ENCODE measurements at places on chromosomes 7 and 10.

DNA sequence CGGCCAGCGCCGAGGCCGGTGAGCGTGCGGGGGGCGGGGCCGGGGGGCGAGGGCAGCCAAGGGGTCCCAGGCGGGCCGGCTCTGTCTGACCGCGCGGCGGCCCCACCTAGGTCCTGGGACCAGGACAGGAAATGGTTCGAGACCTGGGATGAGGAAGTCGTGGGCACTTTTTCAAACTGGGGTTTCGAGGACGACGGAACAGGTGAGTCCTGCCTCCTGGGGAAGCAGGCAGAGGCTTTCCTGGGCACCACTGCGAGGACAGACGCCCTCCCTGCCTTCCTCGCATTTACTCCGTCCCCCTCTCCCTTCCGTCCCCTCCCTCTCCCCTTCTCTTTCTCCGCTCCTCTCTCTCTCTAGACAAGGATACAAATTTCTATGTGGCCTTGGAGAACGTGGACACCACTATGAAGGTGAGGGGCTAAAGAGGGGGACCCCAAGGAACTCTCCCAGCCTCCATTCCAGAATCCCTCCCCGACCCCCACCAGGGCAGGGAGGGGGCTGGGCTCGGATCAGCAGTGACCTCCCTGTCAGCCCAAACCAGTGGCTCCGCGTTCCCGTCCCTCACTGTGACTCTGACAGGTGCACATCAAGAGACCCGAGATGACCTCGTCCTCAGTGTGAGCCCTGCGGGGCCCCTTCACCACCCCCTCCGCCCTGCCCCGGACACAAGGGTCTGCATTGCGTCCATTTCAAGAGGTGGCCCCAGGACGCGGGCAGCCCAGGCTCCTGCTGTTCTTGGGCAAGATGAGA lies 2.6 kb upstream of the MUC12 start:
- no peak for DNase-seq

DNA sequence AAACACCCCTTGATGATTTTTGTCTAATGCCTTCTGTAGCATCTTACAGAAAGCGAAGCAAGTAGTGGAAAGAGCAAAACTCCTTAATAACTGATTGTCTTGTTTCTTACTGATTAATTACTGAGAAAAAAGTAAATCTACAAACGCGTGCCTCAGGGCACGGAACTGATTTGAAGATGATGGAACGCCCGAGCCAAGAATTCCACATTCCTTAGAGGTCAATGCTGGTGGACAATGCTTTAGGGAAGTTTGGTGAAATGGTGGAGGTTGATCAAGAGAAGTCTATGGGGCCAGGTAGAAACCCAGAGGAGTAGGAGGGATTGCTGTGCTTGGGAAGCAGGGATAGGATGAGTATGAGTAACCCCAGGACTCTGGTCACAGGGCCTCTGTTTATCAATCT lies 5.0 kb upstream of the SORBS1 start:
- DNase-seq: no peak

GRCh38 chr7:106472741-106473140 lies 188.0 kb upstream of the NAMPT start:
- DNase-seq: no peak

DNA sequence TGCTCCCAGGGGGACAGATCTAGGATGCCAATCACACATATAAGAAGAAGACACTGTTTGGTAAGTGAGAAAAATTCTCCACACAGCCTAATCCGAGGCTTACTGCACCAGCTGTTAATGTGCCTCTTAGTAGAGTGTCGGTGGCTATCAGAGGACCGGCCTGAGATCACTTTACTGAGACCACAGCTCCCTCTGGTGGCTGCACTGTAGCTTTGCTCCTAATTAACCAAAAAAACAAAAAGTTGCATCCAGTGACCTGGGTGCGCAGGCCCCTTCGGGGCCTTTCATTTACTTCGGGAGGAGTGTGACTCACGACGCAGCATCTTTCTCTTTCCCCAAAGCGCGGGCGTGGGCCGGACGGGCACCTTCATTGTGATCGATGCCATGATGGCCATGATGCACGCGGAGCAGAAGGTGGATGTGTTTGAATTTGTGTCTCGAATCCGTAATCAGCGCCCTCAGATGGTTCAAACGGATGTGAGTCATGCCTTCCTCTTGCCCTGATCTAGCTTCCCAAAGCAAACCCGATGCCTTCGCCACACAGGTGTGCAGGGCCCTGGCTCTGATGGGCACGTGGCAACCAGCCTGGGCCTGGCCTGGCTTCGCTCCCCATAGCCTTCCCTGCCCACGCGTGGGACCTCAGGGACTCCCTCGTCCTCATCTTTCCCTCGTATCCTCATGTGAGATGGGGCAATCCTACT lies 56.7 kb downstream of the MKI67 start:
- peak; percentile 38 for DNase-seq

GRCh38 chr7:72072901-72073300 lies 339.2 kb downstream of the CALN1 start:
- no peak for DNase-seq

Measured in brain microvascular endothelial cell (primary cell).